ENCODE measurements at places on chromosomes 2 and 18. TPM values are rescaled to one million over a fixed set of nuclear protein-coding genes. Genes with fewer than 3 reads are reported as not detected.
A peak's percentile ranks its signal among the peaks of the same experiment; 100 is the strongest.

LYG2 gene
- total RNA-seq: not detected

DNA sequence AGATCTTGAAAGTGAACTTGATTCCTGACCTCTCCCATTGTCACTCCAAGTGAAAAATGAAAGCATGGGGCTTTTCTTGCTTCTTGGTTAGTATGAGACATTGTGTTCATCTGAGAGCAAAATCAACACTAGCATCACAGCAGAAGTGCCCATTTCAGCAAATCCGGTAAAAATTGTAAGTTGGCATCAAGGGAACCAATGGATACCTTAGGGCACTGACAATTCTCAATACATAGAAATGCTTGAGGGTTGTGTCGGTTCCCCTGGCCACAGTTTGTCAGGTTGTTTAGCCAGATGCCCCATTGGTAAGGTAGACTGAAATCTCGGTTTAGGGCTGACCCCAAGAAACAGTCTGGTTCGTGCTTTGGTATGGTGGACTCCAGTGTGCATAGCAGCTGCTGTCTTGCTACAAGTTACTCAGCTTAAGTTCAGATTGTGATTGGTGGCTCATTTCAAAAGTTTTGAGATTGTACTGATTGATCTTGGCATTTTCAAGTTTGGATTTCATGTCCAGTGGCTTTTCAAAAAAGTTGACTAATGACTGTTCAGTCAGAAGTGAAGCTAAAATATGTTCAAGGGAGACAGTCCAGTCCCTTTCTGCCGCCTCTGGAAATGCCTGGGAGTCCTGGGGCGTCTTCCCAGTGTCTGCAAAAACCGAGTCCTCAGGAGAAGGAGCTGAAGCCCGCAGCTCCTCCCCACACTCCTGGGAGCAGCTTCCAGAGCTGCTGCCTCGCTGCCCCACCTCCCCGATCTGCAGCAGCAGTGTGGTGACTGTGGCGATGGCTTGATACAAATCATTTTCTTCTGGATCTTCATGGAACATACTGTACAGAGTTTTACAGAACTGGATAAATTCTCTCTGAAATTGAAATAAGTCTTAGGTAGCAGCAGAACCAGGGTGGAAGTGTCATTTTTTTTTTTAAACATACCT lies 5.6 kb downstream of the RPL31 start:
- H3K4me3 ChIP-seq: no peak overlapping the region
- no peak for DNase-seq
- peaks cover 80% of the 10 kb centered on the region for H3K36me3 ChIP-seq
- peak overlapping the region; percentile 59 for H3K27ac ChIP-seq
- peaks cover 65% of the 10 kb centered on the region for H3K4me1 ChIP-seq

MRPS5 gene
- 82.3 TPM for total RNA-seq

- H3K4me3 ChIP-seq: no peak overlapping the region
- DNase-seq: no peak
- H3K36me3 ChIP-seq: no peaks in the 10 kb centered on the region
- no peak overlapping the region for H3K27ac ChIP-seq
- H3K27me3 ChIP-seq: peaks cover 3% of the 10 kb centered on the region
Observed at GRCh38 chr2:127175041-127175721, 44.9 kb downstream of the CYP27C1 start.

- peaks cover 72% of the 10 kb centered on the region for H3K4me1 ChIP-seq
- H3K27me3 ChIP-seq: no peaks in the 10 kb centered on the region
- H3K36me3 ChIP-seq: peaks cover 2% of the 10 kb centered on the region
- H3K27ac ChIP-seq: peak overlapping the region; percentile 84
- H3K4me3 ChIP-seq: peak overlapping the region; percentile 51
Observed at GRCh38 chr2:68203587-68203986, 45.9 kb downstream of the PNO1 start.

DNA sequence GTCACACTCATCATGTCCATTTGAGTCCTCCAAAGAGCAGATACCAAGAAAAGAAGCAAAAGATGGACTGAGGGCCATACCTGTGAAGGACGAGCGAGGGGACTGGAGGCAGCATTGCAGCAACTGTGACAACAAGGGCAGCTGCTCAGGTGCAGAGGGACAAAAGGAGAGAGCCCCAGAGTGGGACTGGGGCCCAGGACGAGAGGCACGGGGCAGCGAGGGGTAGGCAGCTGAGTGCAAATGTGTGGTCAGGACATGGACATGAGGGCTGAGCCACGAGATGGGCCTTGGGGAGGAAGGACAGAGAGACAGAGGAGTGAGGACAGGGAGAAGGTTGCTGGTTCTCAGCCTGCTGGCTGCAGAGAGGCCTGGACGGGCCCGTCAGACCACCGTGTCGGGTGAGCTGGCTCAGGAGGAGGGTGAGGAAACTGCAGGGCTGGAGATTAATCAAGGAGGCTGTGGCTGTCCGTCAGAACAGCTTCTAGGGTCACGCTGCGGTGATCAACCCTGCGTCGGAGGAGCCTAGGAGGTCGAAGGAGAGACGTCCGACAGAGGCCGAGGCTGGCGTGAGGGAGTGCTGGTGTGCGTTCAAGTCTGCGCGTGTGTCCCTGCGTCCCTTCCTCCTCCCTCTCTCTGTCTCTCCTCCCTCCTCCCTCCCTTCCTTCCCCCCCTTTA lies 206.8 kb upstream of the HDAC4 start:
- DNase-seq: no peak
- peaks cover 6% of the 10 kb centered on the region for H3K4me1 ChIP-seq
- peaks cover 3% of the 10 kb centered on the region for H3K27me3 ChIP-seq
- H3K27ac ChIP-seq: no peak overlapping the region
- H3K36me3 ChIP-seq: no peaks in the 10 kb centered on the region

GRCh38 chr2:127094509-127095366 lies 12.2 kb downstream of the BIN1 start:
- H3K27me3 ChIP-seq: peaks cover 4% of the 10 kb centered on the region
- no peaks in the 10 kb centered on the region for H3K4me1 ChIP-seq
- no peak overlapping the region for H3K4me3 ChIP-seq
- H3K36me3 ChIP-seq: no peaks in the 10 kb centered on the region
- no peak overlapping the region for H3K27ac ChIP-seq
- DNase-seq: no peak

DTNA gene
- not detected for total RNA-seq

DNA sequence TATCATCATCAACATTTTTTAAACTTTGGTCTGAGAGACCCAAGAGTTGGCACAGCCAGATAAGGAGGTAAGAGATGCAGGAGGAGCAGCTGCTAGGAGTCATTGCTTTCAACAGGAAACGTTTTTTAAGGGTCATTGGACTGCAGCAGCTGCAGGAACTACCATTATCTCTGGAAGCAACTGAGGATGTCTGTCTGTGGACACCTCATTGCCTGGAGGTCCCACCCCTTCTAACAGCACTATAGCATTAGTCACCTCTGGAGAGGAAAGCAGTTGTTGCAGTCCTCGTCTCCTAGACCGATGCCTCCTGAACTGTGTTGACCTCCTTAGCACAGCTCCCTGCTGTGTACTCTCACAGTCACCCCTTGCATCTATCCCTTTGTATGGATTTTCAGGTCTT lies 21.5 kb upstream of the FSHR start:
- H3K27me3 ChIP-seq: no peaks in the 10 kb centered on the region
- H3K27ac ChIP-seq: no peak overlapping the region
- H3K4me1 ChIP-seq: no peaks in the 10 kb centered on the region
- DNase-seq: no peak
- no peaks in the 10 kb centered on the region for H3K36me3 ChIP-seq
- H3K4me3 ChIP-seq: no peak overlapping the region

- no peaks in the 10 kb centered on the region for H3K36me3 ChIP-seq
- H3K4me3 ChIP-seq: no peak overlapping the region
- DNase-seq: no peak
- H3K27me3 ChIP-seq: peaks cover 15% of the 10 kb centered on the region
Observed at GRCh38 chr2:172931256-172931894, 144.3 kb upstream of the MAP3K20 start.

DNA sequence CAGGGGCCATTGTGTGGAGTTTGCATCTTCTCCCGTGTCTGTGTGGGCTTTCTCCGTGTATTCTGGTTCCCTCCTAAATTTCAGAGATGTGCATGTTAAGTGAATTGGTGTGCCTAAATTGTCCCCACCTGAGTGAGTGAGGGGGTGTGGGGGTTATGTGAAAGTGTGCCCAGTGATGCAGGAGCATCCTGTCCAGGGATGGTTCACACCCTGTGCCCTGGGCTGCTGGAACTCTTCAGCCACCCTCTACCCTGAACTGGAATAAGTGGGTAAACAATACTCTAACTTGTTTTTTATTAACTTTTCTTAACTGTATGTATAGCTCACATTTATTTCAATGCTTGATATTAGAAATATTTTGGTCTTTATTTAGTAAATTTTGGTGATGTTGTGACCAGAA lies 56.0 kb downstream of the UBE2E3 start:
- H3K27me3 ChIP-seq: no peaks in the 10 kb centered on the region
- no peak overlapping the region for H3K4me3 ChIP-seq
- peaks cover 24% of the 10 kb centered on the region for H3K4me1 ChIP-seq
- no peak overlapping the region for H3K27ac ChIP-seq

DNA sequence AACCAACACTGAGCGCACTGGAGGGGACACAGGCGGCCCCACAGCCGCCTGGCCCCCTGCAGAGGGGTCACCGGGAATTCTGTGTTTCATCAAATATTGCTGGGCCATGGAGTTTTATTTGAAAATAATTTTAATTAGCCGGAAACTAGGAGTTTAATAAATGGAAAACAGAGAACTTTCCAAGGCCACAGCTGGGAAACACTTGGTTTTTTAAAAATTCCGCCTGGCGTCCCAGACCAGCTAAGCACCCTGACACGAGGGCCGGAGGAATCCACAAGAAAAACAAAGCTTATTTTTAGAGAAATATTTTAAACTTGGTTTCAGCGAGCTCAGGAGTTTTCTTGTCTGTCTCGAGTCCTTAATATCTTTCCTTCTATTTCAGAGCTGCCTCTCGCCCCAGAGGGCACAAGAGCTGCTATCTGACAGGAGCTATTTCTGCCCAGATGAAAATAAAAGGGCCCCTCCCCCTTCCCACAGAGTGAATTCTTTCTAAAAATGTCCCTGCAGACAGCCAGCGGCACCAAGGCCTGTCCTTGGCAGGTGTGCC lies 8.2 kb downstream of the ZFP36L2 start:
- no peak for DNase-seq
- peak overlapping the region; percentile 95 for H3K27ac ChIP-seq
- peaks cover 42% of the 10 kb centered on the region for H3K4me1 ChIP-seq
- peaks cover 22% of the 10 kb centered on the region for H3K36me3 ChIP-seq

DNA sequence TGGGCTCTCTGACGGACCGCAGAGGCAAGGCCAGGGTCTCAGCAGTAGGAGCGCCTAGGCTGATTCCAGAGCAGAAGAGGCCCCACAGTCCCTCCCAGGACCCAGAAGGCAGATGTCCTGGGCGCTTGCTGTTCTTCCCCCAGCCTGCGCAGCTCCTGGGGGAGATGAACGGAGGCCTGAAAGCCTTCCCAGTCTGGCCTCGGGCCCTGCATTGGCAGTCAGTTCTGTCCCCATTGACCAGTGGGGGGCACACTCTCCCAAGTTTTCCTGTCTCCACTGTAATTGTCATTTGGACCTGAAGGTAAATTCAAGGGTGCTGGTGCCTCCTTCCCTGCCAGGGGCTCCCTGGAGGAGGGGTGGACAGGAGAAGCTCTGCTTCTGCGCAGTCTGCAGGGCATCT lies 345.7 kb downstream of the CYP26B1 start:
- no peak overlapping the region for H3K4me3 ChIP-seq
- no peak overlapping the region for H3K27ac ChIP-seq
- peaks cover 2% of the 10 kb centered on the region for H3K27me3 ChIP-seq
- no peaks in the 10 kb centered on the region for H3K4me1 ChIP-seq
- H3K36me3 ChIP-seq: no peaks in the 10 kb centered on the region

GRCh38 chr2:137826373-137827372 lies 137.6 kb upstream of the HNMT start:
- no peaks in the 10 kb centered on the region for H3K36me3 ChIP-seq
- no peaks in the 10 kb centered on the region for H3K4me1 ChIP-seq
- no peak for DNase-seq

GRCh38 chr2:129758784-129759471 lies 220.5 kb upstream of the RAB6C start:
- no peaks in the 10 kb centered on the region for H3K36me3 ChIP-seq
- no peak overlapping the region for H3K4me3 ChIP-seq
- H3K4me1 ChIP-seq: no peaks in the 10 kb centered on the region
- H3K27me3 ChIP-seq: no peaks in the 10 kb centered on the region

GRCh38 chr2:231181860-231182512 lies 16.4 kb upstream of the ARMC9 start:
- peaks cover 14% of the 10 kb centered on the region for H3K4me1 ChIP-seq
- DNase-seq: no peak
- H3K27ac ChIP-seq: no peak overlapping the region
- no peaks in the 10 kb centered on the region for H3K27me3 ChIP-seq
- H3K4me3 ChIP-seq: no peak overlapping the region
- H3K36me3 ChIP-seq: no peaks in the 10 kb centered on the region

DNA sequence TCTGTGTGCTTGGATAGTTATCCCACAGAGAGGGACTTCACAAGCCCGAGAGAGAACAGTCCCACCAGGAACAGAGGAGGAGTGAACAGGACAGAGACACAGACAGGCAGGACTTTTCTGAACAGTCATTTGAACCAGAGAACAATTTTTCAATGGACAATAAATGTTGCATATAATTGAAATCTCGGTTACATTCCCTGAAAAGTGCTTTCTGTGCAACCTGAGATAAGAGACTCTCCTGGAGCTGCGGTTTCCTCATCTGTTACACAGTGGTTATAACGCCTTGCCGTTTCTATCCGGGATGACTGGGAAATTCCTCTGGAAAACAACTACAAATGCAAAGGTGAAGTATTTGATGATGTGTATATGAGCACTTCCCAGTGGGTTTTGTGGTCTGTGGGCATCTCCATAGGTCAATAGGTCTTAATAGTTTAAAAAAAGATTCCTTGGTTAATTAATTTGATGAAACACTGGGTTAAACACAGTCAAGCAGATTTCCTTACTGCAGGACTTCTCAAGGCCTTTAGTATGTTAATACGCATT lies 87.2 kb upstream of the HPCAL1 start:
- H3K27me3 ChIP-seq: no peaks in the 10 kb centered on the region
- no peaks in the 10 kb centered on the region for H3K4me1 ChIP-seq
- no peaks in the 10 kb centered on the region for H3K36me3 ChIP-seq
- H3K4me3 ChIP-seq: no peak overlapping the region
- DNase-seq: no peak
- no peak overlapping the region for H3K27ac ChIP-seq

DNA sequence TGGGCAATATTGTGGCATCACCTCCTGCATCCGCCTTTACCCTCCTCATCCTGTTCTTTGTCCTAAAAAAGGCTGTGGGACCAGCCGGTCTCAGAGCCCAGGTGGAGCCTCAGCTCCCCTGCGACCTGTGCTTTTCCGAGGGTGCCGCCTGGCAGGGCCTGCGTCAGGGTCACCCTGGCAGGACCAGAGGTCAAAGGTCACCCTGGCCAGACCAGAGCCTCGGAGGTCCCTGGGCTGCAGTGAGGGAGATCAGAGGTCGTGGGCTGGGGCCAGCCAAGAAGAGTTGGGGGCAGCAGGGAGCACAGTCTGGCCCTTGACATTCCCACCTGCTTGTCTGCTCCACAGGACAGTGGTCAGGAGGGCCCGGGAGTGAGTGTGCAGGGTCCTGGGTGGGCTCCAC lies 31.5 kb downstream of the RBFA start:
- no peaks in the 10 kb centered on the region for H3K4me1 ChIP-seq
- no peaks in the 10 kb centered on the region for H3K27me3 ChIP-seq
- H3K4me3 ChIP-seq: no peak overlapping the region
- DNase-seq: no peak
- no peak overlapping the region for H3K27ac ChIP-seq
- no peaks in the 10 kb centered on the region for H3K36me3 ChIP-seq
